Stimulated activated naive CD8-positive, alpha-beta T cell treated with anti-CD3 and anti-CD28 coated beads, Interleukin-15, amount 100 ng/mL, for 72 hours (primary cell): ENCODE measurements at places on chromosomes 13 and 19.

DNA sequence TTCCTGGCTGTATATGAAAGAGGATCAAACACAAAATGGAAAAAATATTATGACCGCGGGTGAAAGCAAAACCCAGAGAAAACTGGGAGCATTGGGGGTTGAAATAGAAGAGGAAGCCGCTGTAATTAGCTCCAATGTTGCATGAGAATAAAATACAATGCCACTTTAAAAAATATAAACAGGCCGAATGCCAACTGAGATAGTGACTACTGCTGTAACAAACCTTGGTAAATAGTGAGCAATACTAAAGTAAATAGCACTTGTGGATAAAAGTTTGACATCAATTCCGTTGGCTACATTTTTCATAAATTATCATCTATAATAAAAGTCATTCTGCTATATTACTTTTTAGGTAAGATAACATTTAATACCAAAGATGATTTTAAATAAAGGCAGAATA lies 395.8 kb upstream of the MIR17HG start:
- DNase-seq: no peak

DNA sequence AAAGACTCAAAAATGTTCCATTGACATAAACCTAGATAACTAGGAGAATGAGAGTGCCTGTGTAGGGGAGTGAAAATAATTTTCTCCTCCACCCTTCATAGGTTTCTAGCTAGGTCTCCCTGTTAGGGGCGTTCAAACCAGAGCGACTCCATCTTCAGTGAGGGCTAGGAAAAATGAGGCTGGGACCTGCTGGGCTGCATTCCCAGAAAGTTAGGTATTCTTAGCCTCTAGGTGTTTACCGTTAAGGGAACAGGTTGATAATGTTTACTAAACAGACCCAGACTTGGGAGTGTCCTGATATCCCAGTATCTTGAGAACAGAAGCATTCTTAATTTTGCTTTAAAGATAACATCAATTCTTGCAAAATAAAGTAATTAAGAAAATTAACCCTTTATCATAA lies 20.1 kb downstream of the PABPC3 start:
- no peak for DNase-seq

GRCh38 chr13:112506046-112506445 lies 81.9 kb downstream of the TUBGCP3 start:
- no peak for DNase-seq

- DNase-seq: no peak
These were observed 11.8 kb downstream of the TGFB1 start for GRCh38 chr19:41341669-41342490.

- no peak for DNase-seq
These were observed 736.3 kb upstream of the KLHL1 start for GRCh38 chr13:70844391-70845108.

DNA sequence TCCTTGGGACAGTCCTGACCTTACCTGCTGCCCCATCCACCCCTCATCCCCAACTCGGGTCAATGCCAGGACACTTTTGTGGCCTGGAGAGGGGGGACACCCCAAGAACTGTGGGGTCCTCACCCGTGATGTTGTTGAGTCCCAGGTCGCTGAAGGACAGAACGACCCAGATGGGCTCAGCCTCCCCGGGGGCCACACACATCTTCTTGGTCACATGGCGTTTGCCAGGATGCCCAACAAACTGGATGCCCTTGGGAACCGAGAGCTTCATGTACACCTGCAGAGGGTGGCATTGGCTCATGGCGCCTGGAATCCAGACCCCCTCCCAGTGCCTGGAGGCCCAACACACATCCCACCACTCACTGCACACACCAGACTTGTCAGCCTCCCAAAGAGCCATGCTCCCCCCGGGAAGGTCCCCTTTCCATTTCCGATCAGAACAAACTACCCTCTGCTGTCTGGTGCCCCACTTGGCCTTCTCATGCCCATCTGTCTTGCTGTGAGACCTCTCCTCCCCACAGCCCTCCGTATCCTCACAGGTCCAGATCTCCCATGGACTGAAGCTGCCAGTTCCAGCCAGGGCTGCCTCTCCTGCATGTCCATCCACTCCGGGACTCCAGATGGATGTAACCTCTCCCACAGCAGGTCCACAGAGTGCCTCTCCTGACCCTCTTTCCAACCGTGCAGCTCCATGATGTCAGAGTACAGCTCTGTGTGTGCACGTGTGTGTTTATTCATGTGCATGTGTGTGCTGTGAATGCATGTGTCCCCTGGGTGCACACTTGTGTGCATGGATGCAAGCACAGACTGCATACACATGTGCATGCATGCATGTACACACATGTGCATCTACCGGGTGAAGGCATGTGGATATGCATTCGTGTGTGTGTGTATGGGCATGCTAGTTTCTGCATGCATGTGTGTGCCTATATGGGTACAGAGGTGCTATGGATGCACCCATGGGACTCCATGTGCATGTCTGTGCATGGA lies 58.4 kb downstream of the F2RL3 start:
- no peak for DNase-seq

GRCh38 chr13:111047326-111047725 lies 67.8 kb upstream of the ARHGEF7 start:
- DNase-seq: no peak

GRCh38 chr13:97114651-97115050 lies 107.5 kb upstream of the MBNL2 start:
- DNase-seq: no peak

GRCh38 chr19:33204136-33204973 lies 10.2 kb downstream of the LRP3 start:
- no peak for DNase-seq

- no peak for DNase-seq
These were observed 12.4 kb downstream of the JAK3 start for GRCh38 chr19:17835182-17836006.

DNA sequence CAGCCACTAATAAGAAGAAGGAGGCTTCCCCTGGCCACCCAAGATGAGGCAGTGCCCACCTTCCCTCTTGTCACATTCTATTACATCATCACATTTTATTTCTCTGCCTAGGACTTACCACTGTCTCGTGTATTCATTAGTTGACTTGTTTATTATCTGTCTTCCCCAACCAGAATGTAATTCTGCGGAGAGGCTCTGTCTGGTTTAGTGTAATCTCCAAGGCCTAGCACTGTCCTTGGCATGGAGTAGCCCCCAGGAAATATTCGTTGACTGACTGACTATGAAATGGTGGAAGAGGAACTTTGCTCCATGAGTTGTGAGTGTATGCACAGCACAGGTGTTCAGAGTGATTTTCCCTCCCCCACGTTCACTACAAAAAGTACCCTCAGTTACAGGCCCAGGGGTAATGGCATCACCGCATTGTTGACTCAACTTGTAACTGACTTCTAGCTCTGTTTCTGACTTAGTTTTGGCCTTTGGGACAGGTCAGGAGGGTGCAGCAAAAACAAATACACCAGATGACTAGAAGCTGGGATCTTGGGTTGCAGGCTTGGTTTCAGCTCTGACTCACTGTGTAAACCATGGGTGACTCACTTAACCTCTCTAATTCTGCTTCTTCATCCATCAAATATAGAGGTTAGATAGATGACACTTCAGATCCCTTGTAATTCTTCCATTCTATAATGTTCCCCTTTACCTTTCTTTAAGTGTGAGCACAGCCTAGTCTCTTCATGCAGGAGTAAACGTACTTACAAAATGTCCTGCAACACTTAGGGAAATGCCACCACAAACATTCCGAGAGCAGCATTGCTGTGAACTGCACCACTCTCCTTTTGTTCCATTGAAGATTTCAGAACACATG lies 229.7 kb downstream of the KCNRG start:
- DNase-seq: peak; percentile 72

- peak; percentile 69 for DNase-seq
These were observed at the start of gene S1PR4 for GRCh38 chr19:3178377-3178972. Gene S1PR4, plus strand, starts transcription at chr19:3178769. Its CDS starts 24 bp downstream, at chr19:3178793.

GRCh38 chr19:21693399-21693798 lies 74.0 kb downstream of the ZNF100 start:
- DNase-seq: no peak

DNA sequence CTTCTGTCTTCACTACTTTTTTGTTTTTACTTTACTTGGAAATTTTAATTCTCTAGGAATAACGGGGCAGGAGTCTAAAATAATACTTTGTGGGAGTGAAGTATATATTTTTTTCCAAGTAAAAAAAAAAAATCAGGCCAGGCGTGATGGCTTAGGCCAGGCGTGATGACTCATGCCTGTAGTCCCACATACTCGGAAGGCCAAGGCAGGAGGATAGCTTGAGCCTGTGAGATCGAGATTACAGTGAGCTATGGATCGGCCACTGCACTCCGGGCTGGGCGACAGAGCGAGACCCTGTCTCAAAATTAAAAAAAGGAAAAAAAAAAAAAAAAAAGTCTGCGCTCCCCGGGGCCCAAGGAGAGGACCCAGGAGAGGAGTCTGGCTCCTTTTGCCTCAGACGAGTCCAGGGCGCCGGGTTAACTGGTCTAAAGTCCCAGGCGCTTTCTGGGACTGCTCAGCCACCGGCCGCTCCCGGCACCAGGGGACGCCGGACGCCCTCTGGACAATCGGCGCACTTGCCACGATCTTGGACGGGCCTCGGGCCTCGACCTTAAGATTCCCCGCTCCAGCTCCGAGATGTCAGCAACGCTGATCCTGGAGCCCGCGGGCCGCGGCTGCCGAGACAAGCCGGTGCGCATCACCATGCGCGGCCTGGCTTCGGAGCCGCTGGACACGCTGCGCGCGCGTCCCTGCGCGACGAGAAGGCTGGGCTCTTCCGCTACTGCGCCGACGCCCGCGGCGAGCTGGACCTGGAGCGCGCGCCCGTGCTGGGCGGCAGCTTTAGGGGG lies 2.7 kb upstream of the ZFP82 start:
- DNase-seq: peak; percentile 9

DNA sequence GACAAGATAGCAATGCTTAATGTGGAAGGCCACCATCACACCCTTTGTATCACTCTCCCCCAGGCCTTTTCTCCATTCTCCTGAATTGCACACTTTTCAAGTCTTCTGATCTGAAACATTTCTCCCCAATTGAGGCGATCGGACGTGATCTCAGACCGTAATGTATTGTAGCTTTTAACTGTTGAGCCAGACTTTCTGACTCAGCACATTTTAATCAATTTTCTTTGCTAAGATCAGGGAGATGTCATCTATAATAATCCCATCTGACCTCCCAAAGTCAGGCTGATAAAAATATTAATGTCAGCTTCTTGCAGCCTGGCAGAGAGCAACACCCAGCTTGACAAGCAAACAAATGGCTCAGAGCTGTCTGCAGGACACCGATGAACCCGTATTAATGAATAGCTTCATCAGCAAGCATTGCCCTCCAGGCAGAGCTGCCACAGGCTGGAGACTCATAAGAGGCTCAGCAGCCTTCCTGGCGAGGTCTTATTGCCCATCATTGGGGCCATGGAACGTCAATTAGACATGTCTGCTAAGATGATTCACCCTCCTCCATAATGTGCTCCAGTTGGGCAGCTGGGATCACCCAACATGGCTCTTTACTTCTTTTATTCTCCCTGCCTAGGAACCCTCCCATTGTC lies 60.2 kb upstream of the UQCRFS1 start:
- no peak for DNase-seq

DNA sequence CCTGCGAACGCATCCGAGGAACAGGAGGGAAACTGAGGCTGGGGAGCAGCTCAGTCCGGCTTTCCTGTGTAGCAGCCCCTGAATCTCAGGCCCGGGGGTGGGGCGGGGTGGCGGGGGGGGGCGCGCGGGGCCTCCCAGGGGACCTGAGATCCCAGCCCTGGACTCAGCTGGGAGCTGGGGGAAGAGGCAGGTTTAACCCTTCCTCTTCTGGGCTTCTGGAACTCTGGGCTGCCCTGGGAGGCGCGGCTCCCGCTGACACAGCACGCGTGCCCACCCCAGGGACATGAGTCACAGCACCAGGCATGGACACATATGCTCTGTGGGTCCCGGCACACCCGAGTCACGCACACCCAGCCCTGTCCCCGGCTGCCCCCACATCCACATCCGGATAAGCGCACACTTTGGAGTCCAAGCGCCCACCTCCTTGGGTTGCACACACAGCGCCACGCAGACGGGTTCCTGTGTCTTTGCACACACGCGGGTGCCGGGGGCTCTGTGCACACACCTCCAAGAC lies 3.5 kb upstream of the CIRBP start:
- peak; percentile 61 for DNase-seq

DNA sequence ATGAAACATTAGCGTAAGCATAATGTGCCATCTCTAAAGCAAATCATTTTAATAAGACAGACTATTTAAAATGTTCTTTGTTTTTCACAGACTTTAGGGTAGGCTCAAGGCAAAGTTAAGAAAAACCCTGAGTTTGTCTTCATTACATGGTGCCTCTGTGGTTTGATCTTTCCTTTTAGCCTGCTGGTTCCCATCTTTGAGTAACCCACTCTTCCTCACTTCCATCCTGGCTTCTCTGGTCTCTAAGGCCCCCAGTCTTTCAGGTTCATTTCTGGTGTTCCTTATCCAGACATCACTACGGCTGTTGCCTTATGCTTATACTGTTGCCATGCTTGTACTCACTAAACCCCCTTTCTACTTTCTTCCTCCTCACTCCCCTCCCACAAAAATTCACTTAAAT lies 38.4 kb downstream of the DACH1 start:
- no peak for DNase-seq

GRCh38 chr19:3606174-3606689 lies 443 bp downstream of the TBXA2R start:
- peak; percentile 41 for DNase-seq

DNA sequence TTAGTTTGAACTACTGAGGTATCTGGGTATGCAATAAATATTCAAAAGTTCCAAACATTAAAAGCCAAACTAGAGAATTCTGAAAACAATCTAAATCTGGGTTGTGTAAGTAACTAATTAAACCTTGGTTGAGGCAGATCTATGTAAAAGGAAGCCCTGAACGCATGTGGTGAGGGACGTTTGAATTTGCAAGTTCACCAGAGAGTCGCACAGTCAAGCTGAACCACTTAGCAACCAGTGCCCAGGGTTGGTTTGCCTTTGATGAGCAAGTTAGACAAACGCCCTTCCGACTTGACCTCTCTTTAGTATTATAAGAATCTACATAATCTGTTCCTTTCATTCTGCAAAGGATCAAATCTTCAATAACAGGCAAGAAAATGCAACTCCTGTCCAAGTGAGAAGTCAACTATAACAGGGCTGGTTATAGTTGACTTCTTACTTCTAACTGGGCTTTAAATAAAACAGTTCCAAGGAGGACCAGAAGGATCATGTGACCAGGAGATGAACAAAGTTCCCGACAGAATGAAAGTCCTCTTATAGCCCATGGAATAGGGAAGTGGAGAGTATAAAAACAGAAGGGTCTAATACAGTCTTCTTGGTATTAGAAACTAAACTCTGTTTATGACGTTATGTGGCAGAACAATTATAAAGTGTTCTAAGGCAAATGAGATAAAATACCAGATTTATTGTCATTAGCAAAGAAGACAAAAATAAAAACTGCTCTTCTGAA lies 40.6 kb downstream of the PHF11 start:
- DNase-seq: no peak

DNA sequence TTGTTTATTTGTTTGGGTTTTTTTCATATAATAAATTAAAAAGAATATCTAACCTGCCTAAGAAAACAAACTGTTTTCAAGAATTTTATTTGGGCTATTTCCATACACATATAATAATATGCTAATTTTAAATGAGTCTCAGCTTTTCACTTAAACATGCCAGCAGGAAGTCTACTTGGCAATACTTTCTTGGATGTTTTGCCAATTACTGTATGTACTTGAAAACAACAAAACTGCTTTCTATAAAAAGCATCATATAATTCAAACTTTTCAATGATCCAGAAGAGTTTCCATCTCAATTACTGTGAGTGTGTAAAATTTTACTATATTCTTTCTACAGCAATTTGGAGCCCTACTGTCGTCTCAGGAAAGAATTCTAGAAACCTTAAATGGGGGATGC lies 961.2 kb downstream of the PCDH17 start:
- DNase-seq: no peak
